ENCODE measurements at places on chromosomes 16 and 17.
A peak's percentile ranks its signal among the peaks of the same experiment; 100 is the strongest.

GRCh38 chr17:10777131-10777807 lies 26.6 kb downstream of the TMEM238L start:
- no peak for DNase-seq

GRCh38 chr17:16877099-16877498 lies 94.8 kb downstream of the TNFRSF13B start:
- DNase-seq = no peak

DNA sequence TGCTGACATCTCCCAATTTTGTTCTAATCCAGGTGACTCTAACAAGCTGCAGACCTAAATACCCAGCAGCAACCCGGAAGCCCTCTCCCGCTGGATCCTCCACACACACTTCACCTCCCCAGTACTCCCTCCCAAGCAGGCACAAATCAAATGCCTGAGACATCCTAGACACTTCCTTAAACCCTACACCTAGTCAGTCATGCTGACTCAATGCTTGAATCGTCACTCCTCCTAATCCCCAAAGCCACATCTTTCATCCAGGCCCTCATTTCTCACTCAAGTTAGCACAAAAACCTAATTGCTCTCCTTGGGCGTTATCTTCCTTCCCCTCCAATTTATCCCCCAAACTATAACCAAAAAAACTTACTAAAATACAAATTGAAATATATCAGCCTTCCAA lies 32.7 kb downstream of the CMC2 start:
- no peak for DNase-seq

GRCh38 chr17:41437254-41437653 lies 3.5 kb downstream of the KRT38 start:
- no peak for DNase-seq

DNA sequence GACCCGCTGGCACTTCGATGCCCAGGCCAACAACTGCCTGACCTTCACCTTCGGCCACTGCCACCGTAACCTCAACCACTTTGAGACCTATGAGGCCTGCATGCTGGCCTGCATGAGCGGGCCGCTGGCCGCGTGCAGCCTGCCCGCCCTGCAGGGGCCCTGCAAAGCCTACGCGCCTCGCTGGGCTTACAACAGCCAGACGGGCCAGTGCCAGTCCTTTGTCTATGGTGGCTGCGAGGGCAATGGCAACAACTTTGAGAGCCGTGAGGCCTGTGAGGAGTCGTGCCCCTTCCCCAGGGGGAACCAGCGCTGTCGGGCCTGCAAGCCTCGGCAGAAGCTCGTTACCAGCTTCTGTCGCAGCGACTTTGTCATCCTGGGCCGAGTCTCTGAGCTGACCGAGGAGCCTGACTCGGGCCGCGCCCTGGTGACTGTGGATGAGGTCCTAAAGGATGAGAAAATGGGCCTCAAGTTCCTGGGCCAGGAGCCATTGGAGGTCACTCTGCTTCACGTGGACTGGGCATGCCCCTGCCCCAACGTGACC lies 5.0 kb downstream of the WFIKKN2 start:
- no peak for DNase-seq

DNA sequence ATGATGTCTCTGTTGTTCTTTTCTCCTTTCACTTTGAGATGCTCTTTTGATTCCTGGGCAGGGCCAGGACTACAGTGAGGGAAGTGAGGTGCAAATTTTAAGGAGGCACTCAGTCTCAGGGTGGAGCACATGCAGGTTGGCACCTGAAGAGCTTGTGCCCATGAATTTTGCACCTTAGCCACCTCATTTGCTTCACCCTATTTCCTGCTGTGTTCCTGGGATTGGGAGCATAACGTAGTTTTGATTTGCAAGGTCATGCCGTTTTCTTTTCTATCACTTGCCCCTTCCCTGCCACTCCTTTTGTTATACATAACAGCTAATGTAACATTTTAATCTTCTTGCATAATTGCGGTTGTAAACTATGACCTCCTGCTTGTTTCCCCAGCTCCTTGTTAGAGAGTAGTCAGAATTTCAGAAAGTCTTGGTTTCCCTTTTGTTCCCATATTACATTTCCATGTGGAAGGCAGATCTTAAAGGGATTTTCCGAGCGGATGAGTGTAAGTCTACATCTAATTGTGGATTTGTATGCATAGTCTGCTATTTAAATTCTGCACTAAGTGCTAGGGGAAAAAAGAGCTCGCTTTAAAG lies 9.8 kb downstream of the PMFBP1 start:
- no peak for DNase-seq

- peak; percentile 78 for DNase-seq
Observed at GRCh38 chr17:58330997-58331814, 2.6 kb upstream of the TSPOAP1 start.

DNA sequence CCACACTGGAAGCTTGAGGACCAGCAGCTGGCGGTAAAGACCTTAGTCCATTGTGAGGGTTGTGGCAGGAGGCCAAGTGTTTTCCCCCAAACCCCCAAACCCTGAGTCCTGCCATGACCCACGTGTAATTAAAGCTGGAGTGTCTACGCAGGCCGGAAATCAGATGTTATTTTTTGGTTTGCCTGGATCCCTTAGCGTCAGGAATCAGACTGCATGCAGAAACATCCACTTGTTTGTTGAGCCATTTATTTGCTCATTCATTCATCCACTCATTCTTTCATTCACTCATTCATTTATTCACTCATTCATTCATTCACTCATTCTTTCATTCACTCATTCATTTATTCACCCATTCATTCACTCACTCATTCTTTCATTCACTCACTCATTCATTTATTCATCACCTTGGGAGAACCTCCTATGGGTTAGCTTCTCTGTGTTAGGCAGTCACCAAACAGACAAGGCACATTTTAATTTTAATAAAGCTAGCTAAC lies 313.1 kb downstream of the MAF start:
- DNase-seq = no peak

- no peak for DNase-seq
Observed at GRCh38 chr17:46878055-46878454, 26.7 kb downstream of the WNT9B start.

GRCh38 chr17:1183171-1183873 lies 3.5 kb upstream of the ABR start:
- DNase-seq = no peak

DNA sequence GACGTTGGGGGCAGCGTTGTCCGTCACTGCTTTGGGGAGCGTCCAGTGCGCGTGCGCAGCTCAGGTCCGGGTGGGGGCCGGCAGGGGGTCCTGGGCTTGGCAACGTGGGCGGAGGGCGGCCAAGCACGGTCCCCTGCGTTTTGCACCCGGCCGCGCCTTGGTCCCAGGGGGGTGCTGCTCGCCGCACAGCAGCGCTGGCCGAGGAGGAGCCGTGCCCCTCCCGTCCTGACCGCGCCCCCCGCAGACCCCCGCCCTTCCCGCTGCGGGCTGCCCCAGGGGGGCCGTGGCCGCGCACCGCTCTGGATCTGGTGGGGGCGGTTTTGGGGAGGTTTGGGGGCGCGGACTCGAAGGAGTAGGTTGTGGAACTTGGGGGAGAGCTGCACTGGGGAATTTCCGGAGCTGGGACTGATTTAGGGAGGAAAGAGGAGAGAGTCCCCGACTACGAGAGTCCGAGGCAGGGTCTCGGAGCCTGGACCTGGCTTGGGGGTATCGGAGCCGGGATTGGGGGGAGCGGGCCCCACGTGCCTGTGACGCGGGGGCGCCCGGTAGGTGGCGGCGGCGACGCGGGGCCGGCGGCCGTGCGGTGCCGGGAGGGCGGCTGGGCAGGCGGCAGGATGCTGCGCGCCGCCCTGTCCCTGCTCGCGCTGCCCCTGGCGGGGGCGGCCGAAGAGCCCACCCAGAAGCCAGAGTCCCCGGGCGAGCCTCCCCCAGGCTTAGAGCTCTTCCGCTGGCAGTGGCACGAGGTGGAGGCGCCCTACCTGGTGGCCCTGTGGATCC lies at the start of gene SLC9A5:
Gene SLC9A5 (plus strand): TSS at position 579 of the 777 bp plus-strand sequence. CDS start 36 bp downstream, at position 615.
- DNase-seq = no peak

DNA sequence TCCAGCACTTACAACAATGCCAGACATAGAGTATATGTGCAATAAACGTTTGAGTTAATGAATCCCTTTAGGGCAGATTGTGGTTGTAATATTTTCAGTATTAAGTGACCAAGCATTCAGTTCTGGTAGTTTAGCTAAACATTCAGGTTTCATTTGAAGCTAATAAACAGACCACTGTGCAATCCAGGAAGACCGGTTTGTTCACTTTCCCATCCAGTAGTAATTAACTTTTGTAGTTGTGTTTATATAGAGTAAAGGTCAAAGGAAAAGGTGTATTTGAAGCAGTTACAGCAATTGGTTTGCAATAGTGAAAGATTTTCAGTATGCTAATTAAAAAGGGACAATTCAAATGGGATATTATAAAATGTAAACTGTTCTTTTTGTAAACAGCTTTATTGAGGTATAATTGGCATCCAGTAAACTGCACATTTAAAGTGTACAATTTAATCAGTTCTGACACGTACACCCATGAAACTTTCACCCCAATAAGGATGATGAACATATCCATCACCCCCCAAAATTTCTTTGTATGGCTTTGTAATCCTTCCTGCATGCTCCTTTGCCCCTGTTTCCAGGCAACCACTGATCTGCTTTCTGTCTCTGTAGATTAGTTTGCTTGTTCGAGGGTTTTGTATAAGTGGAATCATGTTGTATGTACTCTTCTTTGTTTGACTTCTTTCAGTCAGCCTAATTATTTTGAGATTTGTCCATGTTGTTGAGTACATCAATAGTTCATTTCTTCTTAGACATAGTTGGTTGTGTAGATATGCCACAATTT lies 26.3 kb downstream of the MRTFB start:
- no peak for DNase-seq

GRCh38 chr17:50074227-50074626 lies 18.3 kb downstream of the ITGA3 start:
- no peak for DNase-seq

DNA sequence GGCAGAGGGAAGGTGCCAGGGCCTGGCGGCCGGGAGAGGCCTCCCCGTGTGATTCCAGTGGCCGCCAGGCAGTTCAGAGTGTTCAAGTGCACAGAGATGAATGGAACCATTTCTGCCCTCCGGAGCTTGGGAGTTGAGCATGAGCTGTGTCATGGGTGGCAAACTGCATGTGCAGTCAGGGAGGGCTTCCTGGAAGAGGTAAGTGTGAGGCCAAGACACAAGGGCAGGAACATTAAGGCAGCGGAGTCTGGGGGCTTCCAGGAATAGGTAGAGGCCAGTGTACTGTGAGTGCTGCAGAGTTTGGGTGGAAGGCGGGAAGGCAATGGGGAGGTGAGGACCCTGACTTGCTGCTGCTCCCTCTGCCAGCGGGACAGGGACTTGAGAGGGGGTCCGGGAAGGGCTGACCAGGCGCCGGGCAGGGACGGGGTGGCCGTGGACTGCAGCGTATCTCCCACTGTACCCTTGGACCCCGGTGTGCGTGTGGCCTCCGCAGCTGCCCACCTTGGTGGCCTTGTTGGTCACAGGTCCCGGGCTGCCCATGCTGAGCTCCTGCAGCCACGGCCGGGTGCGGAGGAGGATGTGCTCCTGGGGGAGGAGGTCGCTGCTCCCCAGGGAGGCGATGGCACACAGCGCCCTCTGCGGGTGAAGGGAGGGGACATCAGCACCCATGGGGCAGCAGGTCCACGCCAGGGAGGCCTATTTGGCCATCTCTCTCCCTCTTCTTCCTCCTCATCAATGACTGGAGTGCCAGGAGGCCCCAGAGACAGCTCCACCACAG lies 7.5 kb upstream of the CEP131 start:
- no peak for DNase-seq

DNA sequence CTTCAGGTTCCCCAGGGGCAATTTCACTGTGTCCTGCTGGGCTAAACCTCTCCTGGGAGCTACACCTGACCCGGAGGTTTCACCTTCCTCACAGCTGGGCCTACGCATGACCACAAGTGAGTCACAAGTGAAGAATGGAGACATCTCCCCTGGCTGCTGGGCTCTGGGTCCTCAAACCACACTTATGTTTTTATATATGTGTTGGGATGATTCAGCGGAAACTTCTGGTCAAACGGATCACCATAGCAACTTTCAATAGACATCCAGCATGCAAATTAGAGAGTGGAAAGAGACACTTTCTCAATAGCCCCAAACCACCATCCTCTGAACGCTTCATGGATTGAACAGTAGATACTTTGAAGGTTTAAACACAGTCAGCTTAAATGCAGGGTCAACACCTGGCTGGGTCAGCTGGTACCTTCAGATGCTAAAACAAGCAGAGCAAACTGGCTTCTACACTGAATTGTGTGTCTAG lies 28.0 kb upstream of the MAF start:
- peak; percentile 25 for DNase-seq

All from stimulated activated CD4-positive, alpha-beta T cell treated with anti-CD3 and anti-CD28 coated beads, Interleukin-1b, Interleukin-23, amount 100 ng/mL, for 24 hours (primary cell).